ENCODE measurements at places on chromosomes 2 and 18. TPM values are rescaled to one million over a fixed set of nuclear protein-coding genes. Genes with fewer than 3 reads are reported as not detected.

GRCh38 chr2:42865884-42866881 is 73.8 kb upstream of the HAAO start:
- H3K27ac ChIP-seq, result no peak overlapping the region
- no peaks in the 10 kb centered on the region for H3K27me3 ChIP-seq
- no peaks in the 10 kb centered on the region for H3K36me3 ChIP-seq
- no peak for DNase-seq
- no peak overlapping the region for H3K4me3 ChIP-seq

The MYL12B gene
- total RNA-seq, result 608 TPM

The PROKR1 gene
- 0.11 TPM for total RNA-seq

DNA sequence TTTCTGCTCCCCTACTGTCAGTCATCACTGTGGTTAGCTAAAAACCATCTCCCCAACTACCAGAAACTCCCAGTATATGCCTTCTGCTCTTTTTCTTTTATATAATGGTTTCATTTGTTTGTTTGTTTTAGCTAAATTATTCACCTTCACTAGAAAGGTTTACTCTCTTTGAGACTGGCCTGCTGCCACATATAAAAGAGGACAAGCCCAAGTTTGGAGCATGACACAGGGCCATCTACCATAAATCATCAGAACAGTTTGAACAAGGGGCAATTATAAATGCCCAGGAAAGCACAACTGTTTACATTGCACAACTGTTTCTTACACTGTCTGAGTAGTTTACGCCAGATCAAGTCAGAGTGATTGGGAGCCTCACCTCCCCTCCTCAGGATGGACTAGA is 471.0 kb upstream of the PIK3C3 start:
- H3K4me3 ChIP-seq, result no peak overlapping the region
- H3K4me1 ChIP-seq, result no peaks in the 10 kb centered on the region
- H3K27me3 ChIP-seq, result no peaks in the 10 kb centered on the region
- no peak overlapping the region for H3K27ac ChIP-seq
- no peak for DNase-seq

The ZNF804A gene
- 0.76 TPM for total RNA-seq

- no peaks in the 10 kb centered on the region for H3K4me1 ChIP-seq
- H3K27ac ChIP-seq, result no peak overlapping the region
- DNase-seq, result no peak
- H3K27me3 ChIP-seq, result peaks cover 4% of the 10 kb centered on the region
- no peaks in the 10 kb centered on the region for H3K36me3 ChIP-seq
These were observed 10.0 kb downstream of the MAPK4 start for GRCh38 chr18:50569930-50570329.

The HOXD13 gene
- 3.8 TPM for total RNA-seq

The ALPP gene
- not detected for total RNA-seq

DNA sequence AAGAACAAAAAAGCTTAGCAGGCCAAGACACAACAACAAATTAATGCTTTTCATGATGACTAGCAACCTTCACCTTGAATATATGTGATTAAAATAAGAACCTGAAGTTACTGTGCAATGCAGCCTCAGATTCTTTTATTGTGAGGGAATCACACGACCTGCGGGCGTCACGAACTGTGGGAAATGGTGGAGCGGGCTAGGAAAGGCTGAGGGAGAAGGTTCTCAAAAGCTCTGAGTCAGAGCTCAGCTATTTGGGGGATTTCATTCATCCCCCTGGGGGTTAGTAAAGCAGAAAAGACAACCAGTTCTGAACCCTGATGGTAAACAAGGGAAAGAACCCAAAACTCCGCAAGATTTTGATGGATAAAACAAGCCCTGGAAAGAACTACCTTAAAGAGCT is 89.3 kb upstream of the NCKAP5 start:
- H3K4me1 ChIP-seq, result peaks cover 6% of the 10 kb centered on the region
- no peak overlapping the region for H3K4me3 ChIP-seq
- DNase-seq, result no peak
- H3K27me3 ChIP-seq, result no peaks in the 10 kb centered on the region
- H3K27ac ChIP-seq, result no peak overlapping the region
- no peaks in the 10 kb centered on the region for H3K36me3 ChIP-seq

GRCh38 chr2:35932276-35932963 is 423.2 kb upstream of the CRIM1 start:
- no peak for DNase-seq
- no peak overlapping the region for H3K27ac ChIP-seq
- H3K27me3 ChIP-seq, result no peaks in the 10 kb centered on the region
- H3K36me3 ChIP-seq, result no peaks in the 10 kb centered on the region

GRCh38 chr2:11539317-11540147 is 5.7 kb downstream of the GREB1 start:
- no peak overlapping the region for H3K4me3 ChIP-seq
- H3K27ac ChIP-seq, result no peak overlapping the region
- DNase-seq, result no peak
- H3K36me3 ChIP-seq, result no peaks in the 10 kb centered on the region

- no peak overlapping the region for H3K4me3 ChIP-seq
- H3K36me3 ChIP-seq, result no peaks in the 10 kb centered on the region
- no peaks in the 10 kb centered on the region for H3K27me3 ChIP-seq
- peak; percentile 98 for DNase-seq
- peak overlapping the region; percentile 91 for H3K27ac ChIP-seq
- H3K4me1 ChIP-seq, result peaks cover 50% of the 10 kb centered on the region
These were observed 594.9 kb upstream of the ID2 start for GRCh38 chr2:8086796-8087479.

DNA sequence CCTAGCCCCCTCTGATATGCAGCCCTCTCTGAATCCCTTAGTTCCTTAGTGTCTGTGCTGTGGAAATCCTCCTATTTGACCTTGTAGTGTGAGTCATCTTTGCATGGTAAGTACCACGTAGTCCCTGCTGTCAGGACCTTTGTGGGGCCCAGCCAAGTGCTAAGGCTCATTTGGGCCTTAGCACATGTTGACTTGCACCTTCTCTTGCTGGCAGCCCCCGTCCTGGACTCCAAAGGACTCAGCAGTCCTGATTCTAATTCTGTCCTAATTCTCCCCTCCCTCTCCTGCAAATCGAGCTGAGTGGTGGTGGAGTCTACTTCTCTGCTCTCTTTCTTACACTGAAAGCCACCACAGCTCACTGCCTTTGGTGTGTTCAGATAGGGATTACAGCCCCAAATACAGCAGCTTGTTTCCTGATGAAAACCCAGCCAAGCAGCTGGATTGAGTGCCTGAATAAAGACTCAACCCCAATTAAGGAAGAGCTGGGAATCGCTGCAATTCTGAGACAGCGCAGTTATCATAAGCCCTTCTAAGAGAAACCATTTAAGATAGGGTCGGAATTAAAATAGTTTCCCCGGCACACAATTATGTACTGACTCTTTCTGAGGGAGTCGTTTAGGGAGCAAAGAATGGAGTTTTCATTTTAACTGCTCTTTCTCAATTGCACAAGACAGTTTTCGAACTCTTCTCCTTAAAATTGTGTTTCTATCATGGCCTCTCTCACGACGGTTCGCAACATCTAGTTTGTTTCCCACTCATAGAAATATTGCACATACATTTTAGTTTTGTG is 215.6 kb upstream of the TNP1 start:
- no peaks in the 10 kb centered on the region for H3K36me3 ChIP-seq
- no peak overlapping the region for H3K27ac ChIP-seq
- no peaks in the 10 kb centered on the region for H3K27me3 ChIP-seq
- peaks cover 11% of the 10 kb centered on the region for H3K4me1 ChIP-seq
- H3K4me3 ChIP-seq, result no peak overlapping the region

DNA sequence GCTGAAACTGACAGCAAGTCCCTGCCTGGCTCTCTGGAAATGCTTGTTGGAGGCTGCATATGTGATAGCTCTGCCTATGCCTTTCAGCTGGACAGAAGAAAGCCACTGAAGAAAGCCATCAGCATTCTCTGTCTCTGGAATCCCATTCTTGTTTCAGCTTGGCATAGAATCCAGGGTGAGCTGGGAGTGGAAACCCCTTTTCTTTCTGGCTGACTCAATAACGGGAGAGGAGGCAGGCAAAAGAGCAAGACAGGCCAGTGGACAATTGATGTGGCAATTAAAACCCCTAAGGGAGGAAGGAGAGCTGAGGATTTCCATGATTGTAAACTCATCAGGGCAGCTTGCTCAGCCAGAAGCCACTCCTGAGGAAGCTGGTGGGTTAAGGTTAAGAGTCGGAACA is 208.1 kb downstream of the CLIP4 start:
- H3K4me1 ChIP-seq, result peaks cover 30% of the 10 kb centered on the region
- H3K27ac ChIP-seq, result no peak overlapping the region
- H3K36me3 ChIP-seq, result no peaks in the 10 kb centered on the region
- no peak overlapping the region for H3K4me3 ChIP-seq
- DNase-seq, result peak; percentile 5
- H3K27me3 ChIP-seq, result no peaks in the 10 kb centered on the region

- no peaks in the 10 kb centered on the region for H3K27me3 ChIP-seq
- H3K4me1 ChIP-seq, result no peaks in the 10 kb centered on the region
- H3K27ac ChIP-seq, result no peak overlapping the region
- no peaks in the 10 kb centered on the region for H3K36me3 ChIP-seq
These were observed 14.8 kb upstream of the DTNA start for GRCh38 chr18:34695310-34695709.

DNA sequence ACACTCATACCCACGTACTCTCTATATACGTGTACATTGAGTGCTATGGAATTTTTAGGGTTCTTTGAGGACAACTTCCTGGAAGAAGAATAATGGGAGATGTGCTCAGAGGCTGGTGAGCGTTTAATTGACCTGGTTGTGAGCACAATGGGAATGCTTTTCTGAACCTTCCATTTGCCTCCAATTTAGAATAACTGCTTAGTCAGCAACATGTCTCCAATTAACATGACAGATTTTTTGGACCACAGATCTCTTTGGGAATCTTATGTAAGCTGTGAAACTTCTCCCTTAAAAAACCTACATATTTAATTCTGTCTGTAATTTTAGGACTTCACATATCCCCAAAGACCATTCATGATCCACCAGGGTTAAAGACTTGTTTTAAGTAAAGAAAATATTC is 166.7 kb upstream of the TNP1 start:
- no peak overlapping the region for H3K4me3 ChIP-seq
- H3K36me3 ChIP-seq, result no peaks in the 10 kb centered on the region
- H3K4me1 ChIP-seq, result no peaks in the 10 kb centered on the region
- H3K27ac ChIP-seq, result no peak overlapping the region
- H3K27me3 ChIP-seq, result peaks cover 3% of the 10 kb centered on the region

The MAB21L4 gene
- total RNA-seq, result not detected

Data from GM23248 (cell line).